Activated naive CD8-positive, alpha-beta T cell treated with anti-CD3 and anti-CD28 coated beads, Interleukin-2, amount 10 ng/mL, durations not matched to agents 7 days and 5 days (primary cell): ENCODE measurements at places on chromosomes 5 and 9.

GRCh38 chr5:8333977-8334376 is 465.0 kb downstream of the MTRR start:
- DNase-seq: no peak

DNA sequence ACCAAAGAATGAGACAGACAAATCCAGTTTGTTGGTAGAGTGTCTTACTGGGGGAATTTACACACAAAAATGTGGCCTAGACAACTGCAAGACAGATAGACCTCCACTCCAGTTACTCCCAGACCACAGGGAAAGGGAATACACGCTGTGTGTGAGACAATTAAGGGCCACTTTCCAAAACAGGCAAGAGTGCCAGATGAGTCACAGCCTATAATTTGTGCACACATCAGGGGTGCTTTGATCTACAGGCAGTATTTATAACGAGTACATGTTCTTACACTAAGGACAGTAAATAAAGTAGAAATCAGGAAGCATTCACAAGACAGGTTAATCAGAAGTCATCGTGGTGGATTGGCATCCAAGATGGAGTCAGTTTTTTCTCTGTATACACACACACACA is 114.8 kb downstream of the ZNF622 start:
- DNase-seq: no peak

GRCh38 chr9:31255211-31255610 is 1129.2 kb upstream of the ACO1 start:
- DNase-seq: no peak

DNA sequence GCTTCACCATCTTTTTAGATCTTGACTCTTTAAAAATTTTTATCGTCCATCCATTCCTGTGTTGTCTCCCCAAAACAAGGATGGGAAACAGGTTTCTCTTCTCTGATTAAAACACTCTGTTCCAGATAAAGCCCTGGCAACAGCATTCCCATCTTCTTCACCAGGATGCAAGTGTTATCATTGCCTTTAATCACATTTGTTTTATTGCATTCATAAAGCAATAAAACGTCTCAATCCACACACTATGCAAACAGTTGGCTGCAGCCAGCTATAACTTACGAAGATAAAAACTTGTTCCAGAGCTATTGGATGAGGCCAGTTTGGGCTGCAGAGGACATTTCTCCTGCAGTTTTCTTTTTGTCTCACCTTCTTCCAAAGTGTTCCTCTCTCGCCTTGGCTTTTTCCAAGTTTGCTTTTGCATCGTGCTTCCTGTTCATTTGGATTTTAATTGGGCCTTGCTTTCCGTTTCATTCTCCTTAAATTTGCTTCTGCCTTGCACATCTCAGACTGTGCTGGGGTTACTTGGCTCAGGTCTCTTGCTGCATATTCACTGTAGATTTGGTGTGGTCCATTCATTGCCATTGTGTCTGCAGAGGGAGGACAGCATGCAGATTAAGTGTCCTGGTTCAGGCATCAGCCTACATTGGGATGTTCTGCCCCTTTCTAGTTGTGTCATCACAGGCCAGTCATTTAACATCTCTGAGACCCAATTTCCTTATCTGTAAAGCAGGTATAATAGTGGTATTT is 136.5 kb upstream of the LIFR start:
- no peak for DNase-seq

DNA sequence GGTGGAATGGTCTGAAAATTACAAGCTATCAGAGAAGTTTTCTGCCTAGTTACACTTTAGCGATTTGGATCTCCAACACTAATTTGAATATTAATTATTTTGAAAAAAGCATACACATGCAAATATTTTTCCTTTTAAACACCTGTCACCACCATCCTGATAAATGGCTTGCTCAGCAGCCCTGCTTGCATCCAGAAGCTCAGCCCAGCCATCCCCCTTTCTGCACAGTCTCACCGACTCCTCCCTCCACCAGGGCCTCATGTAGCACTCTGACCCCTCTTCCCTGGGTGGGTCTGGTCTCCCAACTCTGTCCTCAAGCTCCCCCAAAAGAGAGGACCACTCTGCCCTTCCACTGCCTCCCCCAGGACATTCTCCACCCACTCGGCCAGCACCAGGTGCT is 70.0 kb downstream of the C5orf15 start:
- no peak for DNase-seq

GRCh38 chr9:3434594-3434993 is 91.2 kb downstream of the RFX3 start:
- DNase-seq: no peak

GRCh38 chr5:93461756-93462155 is 119.3 kb downstream of the NR2F1-AS1 start:
- no peak for DNase-seq

DNA sequence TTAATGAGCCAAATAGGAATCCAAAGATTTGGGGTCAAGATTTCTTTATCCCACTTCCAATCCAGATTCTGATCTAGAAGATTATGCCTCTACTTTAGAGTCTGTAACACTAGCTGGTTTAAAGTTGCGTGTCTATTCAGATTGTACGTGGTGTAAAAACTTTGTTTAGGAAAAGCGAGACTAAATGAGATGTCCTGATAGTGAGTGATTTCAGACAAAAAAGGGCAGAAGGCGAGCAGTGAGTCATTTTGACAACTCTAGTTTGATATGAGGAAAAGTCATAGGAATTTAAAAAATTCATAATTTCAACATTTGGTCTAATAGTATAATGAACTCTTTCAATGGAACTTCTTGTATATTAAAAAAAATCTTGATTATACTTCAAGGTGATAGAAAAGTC is 119.6 kb upstream of the KLF9 start:
- DNase-seq: no peak

GRCh38 chr9:117448066-117448465 is 33.2 kb upstream of the ASTN2 start:
- no peak for DNase-seq

DNA sequence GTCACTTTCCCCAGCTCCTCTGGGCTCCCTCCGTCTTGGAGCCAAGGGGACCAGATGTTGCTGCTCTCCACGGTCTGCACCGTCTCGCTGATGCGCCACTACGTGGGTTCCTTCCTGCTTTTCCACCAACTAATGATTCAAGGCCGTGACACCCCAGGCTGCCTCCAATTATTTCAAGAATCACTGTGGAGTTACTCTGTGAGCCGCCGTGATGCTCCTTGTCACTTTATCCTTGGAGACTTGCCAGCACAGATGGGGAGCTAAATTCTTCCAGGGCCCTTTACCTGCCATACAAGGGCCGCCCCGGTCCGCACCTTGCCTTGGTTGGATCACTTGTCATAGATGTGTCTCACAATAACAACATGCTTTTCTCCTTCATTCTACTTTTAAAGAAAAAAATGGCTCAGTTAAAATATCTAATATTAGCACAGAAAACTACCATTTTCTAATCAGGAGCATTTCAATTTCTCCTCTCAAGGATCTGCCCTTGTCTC is 202.0 kb downstream of the FSTL4 start:
- DNase-seq: no peak

DNA sequence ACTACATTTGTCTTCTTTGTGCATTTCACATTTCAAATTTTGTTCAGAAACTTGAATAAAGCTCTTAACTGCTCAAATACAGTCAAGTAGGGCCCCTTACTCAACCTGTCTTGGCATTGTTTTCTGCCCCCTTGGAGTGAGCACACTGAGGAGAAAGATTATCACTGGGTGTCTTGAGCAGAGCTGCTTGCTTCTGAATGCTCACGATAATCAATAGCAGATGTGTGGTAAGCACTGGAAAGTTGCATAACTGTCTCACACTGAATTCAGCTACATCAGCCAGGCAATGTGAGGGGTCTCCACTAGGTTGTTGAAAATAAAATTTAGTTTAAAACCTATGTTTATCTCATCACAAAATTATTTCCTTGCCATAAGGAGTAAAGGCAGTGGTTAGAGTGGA is 7.8 kb upstream of the TNFAIP8 start:
- no peak for DNase-seq

DNA sequence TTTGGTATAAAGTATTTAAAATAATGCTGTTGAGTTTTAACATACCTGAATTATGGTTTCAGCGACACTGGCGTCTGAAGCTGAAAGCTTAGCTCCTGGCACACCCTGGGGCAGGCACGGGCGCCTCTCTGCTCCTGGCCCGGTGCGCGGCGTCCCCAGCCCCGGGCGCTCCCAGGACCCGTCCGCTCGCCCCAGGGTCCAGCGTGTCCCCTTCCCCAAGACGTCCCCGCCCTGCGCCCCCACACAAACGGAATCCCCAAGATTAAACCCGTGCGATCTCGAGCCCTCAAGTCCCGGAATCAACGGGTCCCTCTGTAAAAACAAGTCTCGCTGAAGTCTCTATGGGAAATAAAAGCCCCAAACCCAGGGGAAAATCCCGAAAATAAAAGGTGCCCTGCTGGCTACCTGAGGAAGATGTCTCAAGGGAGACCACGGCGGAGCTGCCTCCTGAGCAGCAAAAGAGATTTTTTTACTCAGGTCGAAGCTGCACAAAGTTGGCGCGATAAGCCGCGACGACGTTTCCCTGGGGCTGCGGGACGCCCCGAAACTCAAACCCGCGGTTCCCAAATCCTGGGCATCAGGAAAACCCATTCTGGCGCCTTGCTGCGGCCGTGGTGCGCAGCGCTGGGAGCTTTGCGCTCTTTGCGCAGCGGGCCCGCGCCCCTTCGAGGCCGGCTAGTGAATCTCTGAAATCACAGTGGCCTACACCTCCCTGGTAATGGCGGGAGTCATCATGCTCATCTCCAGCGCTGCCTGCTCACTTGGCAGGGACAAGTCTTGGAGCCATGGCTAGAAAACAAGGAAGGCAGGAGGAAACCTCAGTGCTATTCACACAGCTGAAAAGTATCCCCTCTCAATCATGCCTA is 6.3 kb upstream of the IFNA8 start:
- DNase-seq: peak; percentile 48

GRCh38 chr5:21661184-21661583 is 1192.0 kb downstream of the CDH12 start:
- no peak for DNase-seq

- no peak for DNase-seq
These were observed 57.8 kb upstream of the RAI14 start for GRCh38 chr5:34598177-34598794.

GRCh38 chr9:38406476-38407186 is 14.1 kb downstream of the ALDH1B1 start:
- DNase-seq: no peak

DNA sequence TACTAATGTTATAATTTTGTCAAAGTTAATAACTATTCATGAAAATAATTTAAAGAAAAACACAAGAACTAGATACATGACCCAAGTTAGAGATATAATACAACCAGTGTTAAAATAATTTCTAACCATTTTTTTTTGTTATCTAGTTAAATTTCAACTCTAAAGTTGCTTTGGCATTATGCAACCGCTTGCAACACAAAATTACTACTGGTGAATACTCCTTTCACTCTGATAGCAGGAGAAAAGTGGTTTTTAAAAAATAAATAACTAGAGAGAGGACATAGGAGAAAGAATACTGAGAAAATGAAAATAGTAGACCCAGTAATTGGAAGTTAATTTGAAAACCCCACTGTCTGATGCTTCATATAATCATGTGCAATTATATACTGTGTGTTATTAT is 622.4 kb upstream of the GRIN3A start:
- no peak for DNase-seq

DNA sequence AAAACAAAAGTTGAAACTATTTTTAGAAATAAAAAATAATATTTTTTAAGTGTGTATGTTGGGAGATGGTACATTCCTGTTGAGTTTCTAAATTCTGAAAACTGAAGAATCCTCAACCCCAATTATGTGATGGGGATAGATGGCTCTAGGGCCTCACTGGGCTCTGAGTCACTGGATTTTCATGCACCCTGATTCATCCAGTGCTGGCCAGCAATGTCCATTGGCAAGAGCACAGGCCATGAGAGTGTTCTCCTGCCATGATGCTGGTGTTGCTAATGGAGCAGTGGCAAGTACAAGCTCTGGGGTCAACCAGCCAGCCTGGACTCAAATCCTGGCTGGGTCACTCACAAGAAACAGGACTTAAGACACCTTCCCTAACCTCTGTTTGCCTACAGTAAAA is 23.3 kb downstream of the SMIM23 start:
- DNase-seq: no peak

DNA sequence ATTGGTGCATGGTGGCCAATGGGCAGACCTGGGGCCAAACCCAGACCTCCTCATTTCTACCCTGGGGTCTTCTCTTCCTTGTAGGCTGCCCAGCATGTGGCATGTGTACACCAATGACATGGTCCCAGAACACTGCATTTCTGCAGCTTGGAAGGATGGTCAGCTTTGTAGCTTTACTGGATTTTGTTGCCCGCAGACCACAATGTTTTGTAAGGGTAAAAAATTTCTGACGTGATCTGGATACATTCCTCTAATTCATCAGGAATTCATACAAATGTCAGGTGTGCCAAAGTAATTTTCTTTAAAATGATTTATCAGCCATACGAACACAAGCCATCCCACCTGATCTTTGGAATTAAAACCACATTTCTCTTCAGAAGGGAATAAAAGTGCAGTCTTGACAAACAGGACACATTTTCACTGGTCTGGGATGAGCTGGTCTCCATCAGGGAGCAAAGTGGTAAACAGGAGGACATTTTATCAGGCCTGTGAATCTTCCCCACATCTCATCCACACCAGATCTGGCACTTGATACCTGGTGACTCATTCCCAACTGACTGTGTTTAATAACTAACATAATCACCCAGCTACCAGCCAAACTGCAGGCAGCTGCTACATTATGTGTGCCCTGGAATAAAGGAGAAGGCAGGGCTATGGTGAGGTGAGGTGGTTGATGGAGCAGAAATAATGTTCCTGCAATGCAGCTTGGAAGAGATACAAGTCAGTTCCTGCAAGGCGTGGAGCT is 103.9 kb downstream of the SPOCK1 start:
- DNase-seq: no peak

DNA sequence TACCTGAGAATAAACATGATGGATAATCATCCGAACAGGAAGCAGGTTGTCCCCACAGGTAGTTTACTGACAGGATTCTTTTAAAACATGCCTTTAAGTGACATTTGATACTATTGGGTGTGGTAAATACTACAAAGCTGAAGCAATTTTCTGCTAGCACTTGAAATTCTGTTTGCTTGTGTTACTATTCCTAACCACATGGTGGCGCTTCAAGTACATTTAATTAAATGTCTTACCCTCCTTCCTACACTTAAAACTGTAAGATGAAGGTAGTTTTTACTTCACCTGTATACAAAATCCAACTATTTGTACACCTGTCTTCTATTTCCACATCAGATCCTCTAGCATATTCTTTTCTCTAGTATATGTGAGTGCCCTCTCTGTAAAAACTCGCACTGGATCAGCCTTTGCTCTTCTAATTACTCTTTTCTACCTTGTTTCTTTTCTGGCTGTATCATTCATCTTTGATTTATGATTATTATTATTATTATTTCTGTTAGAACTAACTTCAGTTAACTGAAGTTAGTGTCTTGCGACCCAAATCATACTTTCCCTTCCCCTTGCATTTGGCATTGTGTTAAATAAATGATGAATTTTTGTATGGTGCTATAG is 18.4 kb downstream of the SLC25A46 start:
- no peak for DNase-seq

- DNase-seq: no peak
These were observed 540.9 kb upstream of the WWC1 start for GRCh38 chr5:167750586-167750985.

- peak; percentile 36 for DNase-seq
These were observed 4.6 kb downstream of the TUBB4B start for GRCh38 chr9:137245450-137246421.
